ENCODE measurements at places on chromosomes 5 and 9. TPM values are rescaled to one million over a fixed set of nuclear protein-coding genes. Genes with fewer than 3 reads are reported as not detected.

CHMP5 gene
- 61.8 TPM for total RNA-seq

FGF18 gene
- 0.96 TPM for total RNA-seq

SPAAR gene
- not detected for total RNA-seq

TMC1 gene
- 0.57 TPM for total RNA-seq

GARNL3 gene
- total RNA-seq, result 8.8 TPM
